ENCODE measurements at places on chromosomes 12 and 14.

- DNase-seq: no peak
These were observed 13.7 kb downstream of the SLC48A1 start for GRCh38 chr12:47786662-47787280.

DNA sequence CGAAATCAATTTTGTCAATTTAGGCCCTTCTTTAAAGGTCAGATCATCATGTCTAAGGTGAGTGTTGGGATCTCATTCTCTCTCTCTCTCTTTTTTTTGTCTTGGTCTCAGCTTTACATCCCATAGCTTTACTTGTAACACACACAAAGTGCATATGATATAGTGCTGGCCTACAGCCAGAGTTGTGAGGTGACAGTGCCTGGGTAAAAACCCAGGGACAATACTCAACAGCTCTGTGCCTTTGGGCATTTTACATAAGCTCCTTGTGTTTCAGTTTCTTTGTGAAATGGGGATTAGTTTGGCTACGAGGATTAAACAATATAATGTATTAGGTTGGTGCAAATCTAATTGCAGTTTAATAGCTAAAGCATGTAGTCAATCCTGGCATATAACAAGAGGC, 40.2 kb downstream of the GRIP1 start:
- no peak for DNase-seq

GRCh38 chr14:72947366-72948160, 21.3 kb downstream of the DCAF4 start:
- no peak for DNase-seq

DNA sequence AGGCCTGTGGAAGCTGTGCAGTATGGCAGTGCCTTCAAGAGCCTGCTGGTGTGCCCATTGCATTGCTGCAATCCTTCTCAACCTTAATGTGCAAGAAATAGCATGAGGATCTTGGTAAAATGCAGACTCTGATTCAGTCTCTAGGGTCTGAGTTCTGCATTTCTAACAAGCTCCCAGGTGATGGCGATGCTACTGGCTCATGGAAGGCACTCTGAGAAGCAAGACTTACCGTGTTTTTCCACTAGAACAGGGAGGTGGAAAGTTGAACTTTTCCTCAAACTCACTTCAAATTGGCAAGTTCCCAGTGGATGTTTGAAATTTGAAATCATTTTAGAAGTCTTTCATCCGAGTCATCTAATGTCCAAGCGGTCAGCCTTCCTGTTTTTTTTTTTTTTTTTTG, 55.5 kb downstream of the MYRFL start:
- no peak for DNase-seq

GRCh38 chr12:42288544-42288943, 37.4 kb downstream of the ZCRB1 start:
- no peak for DNase-seq

DNA sequence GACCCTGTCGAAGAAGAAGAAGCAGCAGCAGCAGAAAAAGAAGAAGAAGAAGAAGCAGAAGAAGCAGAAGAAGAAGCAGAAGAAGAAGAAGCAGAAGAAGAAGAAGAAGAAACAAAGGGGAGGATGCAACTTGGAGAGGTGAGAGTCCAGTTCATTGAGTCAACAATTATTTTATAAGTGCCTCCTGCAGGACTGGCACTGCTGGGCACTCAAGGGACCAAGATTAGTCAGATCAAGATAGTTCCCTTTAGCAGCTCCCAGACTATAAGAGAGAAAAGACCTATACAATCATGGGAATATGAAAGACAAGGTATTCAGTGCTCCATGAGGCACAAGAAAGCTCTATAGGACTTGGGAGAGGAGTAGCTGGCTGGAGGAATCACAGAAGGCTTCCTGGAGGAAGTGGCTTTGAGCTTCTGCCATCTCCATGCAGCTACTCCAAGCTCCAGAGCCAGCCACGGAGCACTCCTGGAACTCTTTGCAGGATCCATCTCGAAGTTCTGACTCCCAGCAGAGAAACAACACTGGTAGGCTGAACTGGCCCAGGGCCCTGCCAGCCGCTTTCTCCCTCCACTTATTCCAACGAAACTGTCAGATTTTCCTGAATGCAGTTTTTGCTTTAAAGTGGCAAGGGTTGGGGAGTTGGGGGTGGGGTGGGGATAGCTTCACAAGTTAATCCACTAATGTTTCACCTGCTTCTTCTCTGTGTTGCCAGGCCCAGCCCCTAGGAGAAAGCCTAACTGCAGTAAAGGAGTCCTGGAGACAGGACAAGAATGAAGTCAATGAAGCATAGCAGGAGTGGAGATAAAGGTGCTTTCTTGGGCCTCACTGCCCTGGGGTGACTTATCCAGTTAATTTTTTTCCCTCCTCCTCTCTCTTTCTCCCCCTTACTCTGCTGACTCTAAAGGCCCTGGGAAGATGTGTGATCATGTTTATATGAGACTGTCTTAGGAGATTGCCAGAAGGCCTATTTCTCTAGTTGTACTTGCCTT, 140.1 kb upstream of the PARP11 start:
- no peak for DNase-seq

DNA sequence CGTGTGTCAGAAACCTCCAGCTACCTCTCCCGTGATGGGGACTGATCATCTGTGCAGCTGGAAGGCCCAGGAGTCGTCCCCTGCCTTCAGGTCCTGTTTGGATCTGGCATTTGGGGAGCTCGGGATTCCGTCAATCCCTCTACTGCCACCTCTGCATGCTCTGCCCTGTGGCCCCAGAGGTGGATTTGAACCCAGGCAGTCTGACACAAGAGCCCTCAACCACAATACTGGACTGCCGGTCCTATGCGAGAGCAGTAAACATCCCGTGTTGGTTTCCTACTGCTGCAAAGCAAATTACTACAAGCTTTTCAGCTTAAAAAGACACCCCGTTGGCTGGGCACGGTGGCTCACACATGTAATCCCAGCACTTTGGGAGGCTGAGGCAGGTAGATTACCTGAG, 121.9 kb upstream of the FKBP4 start:
- no peak for DNase-seq

- no peak for DNase-seq
These were observed 47.1 kb downstream of the IL31 start for GRCh38 chr12:122126713-122127597.
